ENCODE measurements at places on chromosomes 5 and 9.
A peak's percentile ranks its signal among the peaks of the same experiment; 100 is the strongest.

DNA sequence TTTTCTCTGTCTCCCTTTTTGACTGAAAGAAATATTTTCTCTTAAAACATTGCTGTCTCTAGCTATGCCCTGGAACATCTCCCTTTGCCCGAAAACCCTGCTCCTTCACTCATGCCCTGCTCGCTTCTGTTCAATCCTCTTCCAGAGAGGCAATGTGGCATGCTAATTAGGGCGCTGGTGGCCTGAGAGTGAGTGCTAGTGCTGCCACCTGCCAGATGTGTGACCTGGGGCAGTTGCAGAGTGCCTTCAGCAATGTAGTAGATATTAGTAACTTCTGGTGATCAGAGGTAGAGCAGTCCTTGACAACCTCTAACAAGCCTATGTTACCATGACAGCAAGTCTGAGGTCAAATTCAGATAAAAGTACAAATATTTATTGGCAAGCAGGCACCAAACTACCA, 119.5 kb upstream of the OSMR start:
- DNase-seq: no peak

GRCh38 chr5:75663579-75664284, 52.5 kb downstream of the ANKDD1B start:
- no peak for DNase-seq

DNA sequence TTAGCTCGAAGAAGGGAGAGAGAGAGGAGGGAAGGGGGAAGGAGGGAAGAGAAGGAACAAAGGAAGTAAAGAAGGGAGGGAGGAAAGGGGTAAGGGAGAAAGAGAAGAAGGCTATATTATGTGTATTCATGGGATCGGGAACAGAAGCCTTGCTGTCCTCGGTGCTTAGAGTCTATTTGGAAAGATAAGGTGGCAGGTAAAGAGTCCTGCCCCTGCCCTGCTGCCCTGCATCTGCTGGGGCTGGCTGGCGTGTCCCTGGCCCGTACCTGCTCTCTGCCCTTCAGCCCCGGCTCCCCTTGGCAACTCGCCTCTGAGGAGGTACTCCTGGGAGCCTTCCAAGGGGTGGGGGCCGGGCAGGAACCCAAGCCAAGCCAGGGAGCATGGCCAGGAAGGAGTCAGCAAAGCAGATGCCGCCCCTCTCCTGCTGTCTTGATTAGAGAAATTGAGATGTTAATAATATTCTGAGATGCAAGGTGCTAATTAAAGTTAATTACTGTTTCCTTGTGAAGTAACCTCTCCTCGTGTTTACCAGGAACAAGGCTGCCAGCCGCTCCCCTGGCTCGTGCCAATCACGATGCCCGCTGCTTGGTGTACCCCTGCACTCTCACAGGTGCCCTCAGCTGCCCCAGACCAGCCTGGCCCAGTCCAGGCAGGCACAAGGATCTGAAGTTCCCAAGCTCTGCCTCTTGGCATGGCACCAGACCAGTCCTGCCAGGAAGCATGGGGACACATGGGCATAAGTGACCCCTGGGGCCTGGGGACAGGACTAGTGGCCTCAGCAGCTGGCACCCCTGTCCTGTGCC, 36.6 kb downstream of the PCDH1 start:
- no peak for DNase-seq

- no peak for DNase-seq
Observed at GRCh38 chr9:128250839-128251731, 24.7 kb downstream of the GOLGA2 start.

- DNase-seq: no peak
Observed at GRCh38 chr5:172777881-172778814, 7.2 kb upstream of the DUSP1 start.

GRCh38 chr5:117131048-117131679, 556.5 kb upstream of the SEMA6A start:
- DNase-seq: peak; percentile 46

DNA sequence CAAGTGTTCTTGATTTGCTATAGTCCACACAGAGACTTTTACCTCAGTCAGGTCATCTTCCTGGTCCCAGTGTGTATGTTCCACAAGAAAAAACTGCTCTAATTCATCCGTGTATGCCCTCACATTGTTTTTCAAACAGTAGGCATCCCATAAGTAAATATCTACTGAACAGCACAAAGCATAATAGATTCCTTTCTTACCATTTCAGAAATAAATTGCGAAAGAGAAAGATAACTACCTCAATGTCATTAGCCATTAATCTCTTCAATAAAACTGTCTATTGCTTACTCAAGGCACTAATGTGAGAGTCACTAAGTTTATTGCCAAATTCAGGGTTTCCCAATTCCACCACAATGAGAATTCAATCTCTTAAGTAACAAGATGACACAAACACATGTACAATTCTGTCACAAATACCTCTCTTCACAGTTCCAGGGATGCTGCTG, 9.6 kb downstream of the FBXW2 start:
- no peak for DNase-seq

- no peak for DNase-seq
Observed at GRCh38 chr9:80554301-80554700, 982.5 kb downstream of the TLE4 start.

DNA sequence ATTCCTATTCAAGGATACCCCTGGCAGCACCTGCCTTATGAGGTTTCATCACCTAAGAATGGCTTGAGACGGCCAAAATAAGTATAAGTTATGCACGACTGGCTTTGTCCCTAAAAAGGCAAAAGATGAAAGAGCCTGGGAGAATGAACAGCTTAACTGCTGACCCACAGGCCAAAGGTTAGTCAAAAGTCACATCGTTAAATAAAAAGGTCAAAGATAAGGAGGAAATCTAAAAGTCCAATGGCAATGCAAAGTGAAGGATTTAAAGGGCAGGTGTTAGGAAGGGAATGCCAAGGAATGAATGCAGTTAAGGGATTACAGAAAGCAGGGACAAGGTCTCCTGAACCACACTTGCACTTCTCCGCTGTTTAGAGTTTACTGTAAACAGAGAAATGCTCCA, 5.6 kb downstream of the TAL2 start:
- no peak for DNase-seq

- peak; percentile 100 for DNase-seq
Observed at GRCh38 chr5:131634996-131635683, at the start of gene RAPGEF6. Gene RAPGEF6, minus strand, starts transcription at chr5:131635229. Its CDS starts 199 bp downstream, at chr5:131635030.

DNA sequence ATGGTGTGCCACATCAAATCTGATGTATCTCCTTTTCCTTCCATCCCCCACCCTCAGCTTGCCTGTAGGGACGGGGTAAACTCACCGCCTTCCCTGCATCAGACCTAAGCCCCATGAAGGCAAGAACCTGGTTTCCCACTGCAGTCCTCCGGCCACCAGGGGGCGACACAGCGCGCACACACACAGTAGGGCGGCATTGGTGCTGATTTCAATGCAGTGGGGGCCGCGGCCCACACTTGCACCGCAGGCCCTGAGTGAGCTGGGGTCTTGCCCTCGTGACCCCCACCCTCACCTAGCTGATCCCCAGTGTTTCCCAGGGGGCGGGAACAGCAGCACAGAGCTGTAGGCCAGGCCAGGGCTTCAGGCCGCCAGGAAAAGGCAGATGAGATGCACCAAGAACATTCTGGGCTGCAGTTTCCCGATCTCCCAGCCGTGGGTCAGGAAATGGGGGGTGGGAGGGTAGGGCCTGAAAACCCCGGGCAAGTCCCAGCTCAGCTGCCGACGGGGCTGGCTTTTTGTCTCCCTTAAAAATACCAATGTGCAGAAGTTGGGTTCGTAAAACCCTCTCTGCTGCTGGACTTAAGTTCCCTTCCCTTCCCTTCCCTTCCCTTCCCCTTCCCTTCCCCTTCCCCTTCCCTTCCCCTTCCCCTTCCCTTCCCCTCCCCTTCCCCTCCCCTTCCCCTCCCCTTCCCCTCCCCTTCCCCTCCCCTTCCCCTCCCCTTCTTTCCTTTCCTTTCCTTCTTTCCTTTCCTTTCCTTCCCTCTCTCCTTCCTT, 19.5 kb downstream of the FAM163B start:
- DNase-seq: no peak

GRCh38 chr5:61805101-61805500, 473.0 kb downstream of the ZSWIM6 start:
- no peak for DNase-seq

DNA sequence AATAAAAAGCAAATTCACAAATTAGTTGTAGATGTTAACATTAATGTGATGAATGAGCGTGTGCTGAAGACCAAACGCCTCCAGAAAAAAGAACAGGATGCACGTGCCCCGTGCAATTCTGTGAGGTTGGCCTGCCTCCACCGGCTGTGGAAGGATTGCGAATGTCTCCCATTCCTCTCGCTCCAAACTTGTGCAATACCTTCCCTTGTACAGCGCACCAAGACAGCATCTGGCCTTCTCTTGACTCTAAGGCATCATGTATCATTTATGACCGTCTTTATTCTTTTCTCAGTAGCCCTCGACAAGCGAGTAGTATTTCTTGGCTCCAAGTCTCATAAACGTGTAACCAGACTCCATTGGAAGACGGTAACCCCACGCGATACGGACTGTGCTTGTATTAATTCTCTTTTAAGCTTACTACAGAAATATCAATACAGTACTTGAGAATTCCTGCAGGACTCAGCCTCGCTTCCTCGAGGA, 1.5 kb upstream of the TESK1 start:
- no peak for DNase-seq

- DNase-seq: no peak
Observed at GRCh38 chr9:122364783-122365150, 6.1 kb upstream of the PTGS1 start.

DNA sequence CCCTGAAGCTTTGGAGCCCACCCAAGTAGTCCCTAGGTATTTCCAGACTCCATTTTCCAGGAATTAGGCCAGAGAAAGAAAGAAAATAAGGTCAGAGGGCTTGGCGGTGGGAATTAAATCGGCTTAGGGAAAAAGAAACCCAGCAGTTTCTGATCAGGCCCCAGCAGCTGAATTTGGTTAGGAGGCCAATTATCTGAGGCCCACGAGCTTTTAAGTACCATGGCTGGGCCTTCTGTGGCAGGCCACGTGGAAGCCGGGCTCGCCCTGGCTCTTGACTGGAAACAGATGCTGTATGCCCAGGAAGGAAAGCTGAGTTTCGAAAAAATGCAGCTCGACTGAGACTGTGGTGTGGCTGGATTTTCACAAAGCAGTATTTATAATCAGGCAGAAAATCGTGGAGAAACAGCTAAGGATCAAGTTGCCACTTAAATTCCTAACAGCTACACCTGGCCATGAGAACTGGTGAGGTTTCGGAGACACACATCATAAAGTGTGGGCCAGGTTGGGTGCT, 75.1 kb upstream of the PANK3 start:
- DNase-seq: peak; percentile 59

DNA sequence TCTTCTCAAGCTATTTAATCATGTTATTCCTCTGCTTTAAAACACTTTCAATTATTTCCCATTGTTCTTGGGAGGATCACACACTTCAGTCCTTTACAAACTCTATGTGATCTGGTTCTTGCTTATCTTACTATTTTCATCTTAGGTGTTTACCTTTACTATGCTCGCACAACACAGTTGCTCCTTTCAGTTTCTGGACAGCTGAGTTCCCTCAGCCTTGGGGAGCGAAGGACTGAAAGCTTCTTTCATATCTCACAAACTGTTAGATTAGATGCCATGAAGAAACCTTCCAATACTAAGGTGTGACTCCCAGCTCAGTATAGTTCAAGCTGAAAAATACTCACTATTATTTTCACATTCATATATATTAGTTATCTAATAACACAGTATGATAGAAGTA, 117.9 kb downstream of the CDC42SE2 start:
- no peak for DNase-seq

GRCh38 chr9:2411459-2412215, 209.9 kb upstream of the VLDLR start:
- no peak for DNase-seq

- DNase-seq: no peak
Observed at GRCh38 chr9:116313638-116314037, 160.0 kb downstream of the PAPPA start.

GRCh38 chr5:83942155-83942554, 221.5 kb upstream of the HAPLN1 start:
- no peak for DNase-seq

GRCh38 chr5:32777733-32778132, 66.6 kb downstream of the NPR3 start:
- no peak for DNase-seq

- DNase-seq: no peak
Observed at GRCh38 chr9:82597241-82598203, 465.4 kb downstream of the RASEF start.

DNA sequence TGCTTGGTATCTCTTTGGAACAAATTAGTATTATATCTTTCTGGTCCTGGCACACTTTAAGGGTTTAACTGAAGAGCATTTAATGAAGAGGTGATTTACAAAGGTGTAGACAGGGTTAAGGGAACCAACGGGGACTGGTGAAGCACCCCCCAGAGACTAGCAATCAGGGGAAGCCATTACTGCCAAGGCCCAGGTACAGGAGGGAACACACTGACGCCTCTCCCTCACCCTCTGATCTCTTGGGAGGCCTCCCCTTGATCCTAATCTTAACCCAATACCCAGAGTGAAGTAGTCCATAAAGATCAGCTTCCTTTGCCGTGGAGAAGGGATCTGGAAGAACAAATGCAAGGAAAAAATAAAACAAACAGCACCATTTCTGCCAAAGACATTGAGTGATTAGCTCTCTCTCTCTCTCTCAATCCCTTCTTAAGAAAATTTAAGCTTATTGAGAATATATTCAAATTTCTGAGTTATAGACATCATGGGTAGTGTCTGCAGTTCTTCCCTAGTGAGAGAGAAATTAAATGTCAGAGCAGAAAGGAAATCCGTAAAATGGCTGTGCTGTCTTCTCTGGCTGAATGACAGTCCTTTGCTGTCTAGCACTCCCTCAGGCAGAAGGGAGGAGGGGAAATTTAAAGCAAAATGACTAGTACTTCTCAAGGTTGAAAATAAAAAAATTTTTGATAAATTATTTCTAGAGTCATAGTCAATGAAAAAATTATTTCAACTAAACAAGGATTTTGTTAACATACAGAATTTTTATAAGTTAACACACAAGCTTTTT, 20.0 kb downstream of the F2R start:
- DNase-seq: peak; percentile 78

GRCh38 chr9:97525451-97525850, 24.0 kb downstream of the TMOD1 start:
- DNase-seq: no peak

GRCh38 chr5:6545770-6546690, 86.8 kb downstream of the NSUN2 start:
- no peak for DNase-seq

GRCh38 chr9:135888766-135889394, 18.5 kb downstream of the CAMSAP1 start:
- no peak for DNase-seq

- no peak for DNase-seq
Observed at GRCh38 chr5:79503794-79504495, 10.0 kb downstream of the HOMER1 start.

GRCh38 chr9:36928670-36929349, 105.3 kb downstream of the PAX5 start:
- DNase-seq: no peak
